ENCODE measurements at places on chromosomes 3 and 15.

DNA sequence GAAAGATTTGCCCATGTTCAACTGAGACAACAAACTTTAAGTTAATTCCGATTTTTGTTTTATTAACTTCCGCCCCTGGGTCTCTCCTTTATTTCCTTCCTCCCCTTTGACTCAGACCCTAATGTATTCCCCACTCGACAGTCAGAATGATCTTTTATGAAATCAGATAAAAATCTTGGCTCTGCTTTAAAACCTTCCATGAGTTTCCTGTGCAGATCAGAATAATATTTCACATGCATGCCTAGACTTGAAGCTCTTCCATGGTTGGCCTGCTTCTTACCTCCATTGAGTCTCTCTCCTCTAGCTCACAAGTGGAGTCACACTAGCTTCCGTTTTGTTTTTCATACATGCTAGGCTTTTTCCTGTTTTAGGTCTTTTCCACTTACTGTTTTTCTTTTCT lies 116.8 kb upstream of the SPATA16 start:
- DNase-seq, result no peak

DNA sequence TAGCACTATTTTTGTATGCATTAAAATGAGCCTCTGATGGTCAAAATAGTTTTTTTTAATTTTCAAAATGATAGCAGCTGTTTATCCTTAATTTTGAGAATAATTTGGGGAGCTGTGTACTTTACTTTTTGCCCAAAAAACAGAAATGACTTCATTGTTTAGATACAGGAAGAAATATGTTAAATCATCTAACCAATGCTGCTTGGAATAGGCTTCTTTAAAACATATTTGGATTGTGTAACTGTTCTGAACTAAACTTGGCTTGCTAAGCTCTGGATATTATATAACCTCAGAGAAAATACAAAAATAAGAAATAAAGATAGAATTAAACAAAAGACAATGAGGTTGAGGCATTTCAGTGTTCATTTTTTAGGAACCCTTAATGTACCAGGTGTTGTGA lies 119.3 kb downstream of the SERPINI1 start:
- DNase-seq, result no peak

DNA sequence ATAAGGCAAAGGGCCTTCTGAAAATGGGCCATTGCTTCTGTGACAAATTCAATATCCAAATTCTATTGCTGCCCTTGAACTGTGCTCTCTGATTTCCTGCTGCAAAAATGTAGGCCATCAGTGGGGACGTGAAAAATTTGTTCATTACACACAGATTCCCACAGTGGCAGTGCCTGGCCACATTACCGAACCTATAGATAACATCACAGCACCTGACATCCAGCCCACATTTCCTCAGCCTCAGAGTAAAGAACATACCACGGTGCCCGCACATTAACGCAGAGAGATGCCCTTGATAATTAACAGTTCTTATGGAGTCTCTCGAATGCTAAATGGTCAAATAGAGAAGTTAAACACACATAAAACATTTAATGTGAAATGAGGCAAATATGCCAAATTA lies 931.6 kb upstream of the CFAP20DC start:
- DNase-seq, result no peak

- DNase-seq, result no peak
These were observed 32.1 kb upstream of the ALPK3 start for GRCh38 chr15:84785053-84785452.

DNA sequence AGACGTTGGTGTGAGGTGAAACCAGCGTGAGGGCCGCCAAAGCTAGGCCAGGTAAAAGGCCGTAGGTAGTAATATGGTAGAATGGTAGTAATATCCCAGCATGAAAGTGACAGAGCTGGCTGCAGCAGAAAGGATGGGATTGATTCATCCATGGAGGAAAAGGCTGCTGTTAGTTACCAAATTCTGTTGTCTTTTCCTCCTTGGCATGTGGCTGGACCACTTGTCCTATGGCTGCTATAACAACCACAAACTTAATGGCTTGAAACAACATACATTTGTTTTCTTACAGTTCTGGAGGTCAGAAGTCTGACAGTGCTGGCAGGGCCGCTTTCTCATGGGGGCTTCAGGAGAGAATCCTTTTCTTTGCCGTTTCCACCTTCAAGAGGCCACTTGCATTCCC lies 47.8 kb upstream of the CHST2 start:
- no peak for DNase-seq

DNA sequence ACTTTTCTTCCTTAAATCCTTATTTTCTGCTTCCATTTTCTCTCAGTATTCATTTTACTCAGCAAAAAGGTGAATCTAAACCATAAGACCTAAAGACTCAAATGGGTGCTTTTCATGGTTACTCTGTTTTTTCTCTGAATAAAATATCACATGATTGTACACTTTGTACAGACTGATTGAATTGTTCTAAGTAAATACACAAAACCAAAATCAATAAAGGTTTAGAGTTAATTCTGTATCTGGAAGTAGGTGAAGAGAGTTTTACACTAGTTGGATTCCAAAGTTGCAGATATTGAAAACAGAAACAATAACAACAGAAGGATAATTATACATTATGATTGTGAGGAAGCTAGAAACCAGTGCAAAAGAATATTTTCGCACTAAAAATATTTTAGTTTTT lies 546.2 kb downstream of the TUSC7 start:
- DNase-seq, result no peak

DNA sequence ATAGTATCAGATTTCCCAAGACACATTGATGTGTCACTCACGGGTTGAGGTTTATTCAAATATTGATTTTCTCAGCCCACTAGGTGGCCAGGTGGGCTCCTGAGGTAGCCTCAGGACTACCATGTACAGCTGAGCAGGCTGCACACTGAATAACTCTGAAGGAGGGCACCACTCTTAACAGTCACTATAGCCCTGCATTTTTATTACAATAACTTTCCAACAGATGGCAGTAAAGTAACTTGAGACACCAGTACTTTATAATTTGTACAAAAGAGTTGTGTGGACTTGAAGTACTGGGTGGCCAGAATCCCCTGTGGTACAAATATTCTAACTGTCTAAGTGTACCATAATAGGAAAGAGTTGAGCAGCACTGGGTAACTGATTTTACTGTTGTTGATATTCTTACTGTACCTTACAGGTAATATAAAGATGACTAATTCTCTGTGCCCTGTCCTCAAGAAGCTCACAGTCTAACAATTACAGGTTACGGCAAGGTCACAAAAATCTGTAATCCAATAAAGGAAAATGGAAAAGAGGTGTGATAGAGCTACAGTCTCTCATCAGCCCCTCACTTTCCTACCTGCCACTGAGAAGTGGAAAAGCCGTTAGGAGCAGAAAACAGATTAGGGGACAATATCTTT lies 76.0 kb downstream of the ETFA start:
- DNase-seq, result peak; percentile 8

- no peak for DNase-seq
These were observed 106.3 kb upstream of the BOC start for GRCh38 chr3:113105093-113105449.

- no peak for DNase-seq
These were observed 8.9 kb downstream of the RNF7 start for GRCh38 chr3:141746962-141747361.

- no peak for DNase-seq
These were observed 229.9 kb upstream of the TRIM42 start for GRCh38 chr3:140448001-140448400.

DNA sequence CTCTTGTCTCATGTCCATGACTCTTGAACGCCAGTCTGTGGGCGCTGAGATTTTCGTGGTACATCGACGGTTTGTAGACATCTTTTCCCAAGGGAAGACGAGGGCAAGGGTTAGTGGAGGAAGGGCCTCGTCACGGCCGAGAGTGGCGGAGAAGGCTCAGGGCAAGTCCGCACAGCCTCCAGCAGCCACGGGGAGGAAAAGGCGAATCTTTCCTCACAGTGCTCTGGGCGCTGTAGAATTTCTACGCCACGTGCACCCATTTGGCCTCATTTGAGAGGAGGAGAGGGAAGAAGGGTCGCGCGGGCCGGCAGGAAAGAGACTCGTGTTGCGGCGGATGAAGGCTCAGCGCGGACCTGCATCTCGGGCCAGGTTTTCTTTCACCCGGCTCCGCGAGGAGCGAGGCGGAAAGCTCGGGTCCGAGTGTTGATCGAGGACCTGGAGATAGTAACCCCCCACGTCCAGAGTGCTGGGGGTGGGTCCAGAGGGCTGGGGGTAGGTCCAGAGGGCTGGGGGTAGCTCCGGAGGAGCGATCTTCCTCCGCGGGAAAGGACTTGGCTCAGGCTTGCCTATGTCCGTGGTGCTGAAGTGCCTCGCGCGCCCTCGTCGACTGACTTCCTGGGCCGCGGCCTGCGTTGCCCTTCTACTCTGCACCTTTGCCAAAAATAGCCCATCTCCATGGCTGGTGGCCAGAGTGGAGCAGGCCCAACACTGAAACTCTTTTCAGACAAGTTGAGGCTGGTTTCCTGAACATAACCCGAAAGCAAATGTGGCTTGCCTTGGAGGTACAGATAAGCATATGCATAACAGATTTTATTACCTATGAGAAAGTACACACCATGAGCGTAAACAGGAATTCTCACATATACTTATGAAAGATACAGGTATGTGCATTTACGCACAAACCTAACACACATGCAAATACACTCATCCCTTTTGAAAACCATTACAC lies 1.1 kb downstream of the SLC35G2 start:
- DNase-seq, result no peak

DNA sequence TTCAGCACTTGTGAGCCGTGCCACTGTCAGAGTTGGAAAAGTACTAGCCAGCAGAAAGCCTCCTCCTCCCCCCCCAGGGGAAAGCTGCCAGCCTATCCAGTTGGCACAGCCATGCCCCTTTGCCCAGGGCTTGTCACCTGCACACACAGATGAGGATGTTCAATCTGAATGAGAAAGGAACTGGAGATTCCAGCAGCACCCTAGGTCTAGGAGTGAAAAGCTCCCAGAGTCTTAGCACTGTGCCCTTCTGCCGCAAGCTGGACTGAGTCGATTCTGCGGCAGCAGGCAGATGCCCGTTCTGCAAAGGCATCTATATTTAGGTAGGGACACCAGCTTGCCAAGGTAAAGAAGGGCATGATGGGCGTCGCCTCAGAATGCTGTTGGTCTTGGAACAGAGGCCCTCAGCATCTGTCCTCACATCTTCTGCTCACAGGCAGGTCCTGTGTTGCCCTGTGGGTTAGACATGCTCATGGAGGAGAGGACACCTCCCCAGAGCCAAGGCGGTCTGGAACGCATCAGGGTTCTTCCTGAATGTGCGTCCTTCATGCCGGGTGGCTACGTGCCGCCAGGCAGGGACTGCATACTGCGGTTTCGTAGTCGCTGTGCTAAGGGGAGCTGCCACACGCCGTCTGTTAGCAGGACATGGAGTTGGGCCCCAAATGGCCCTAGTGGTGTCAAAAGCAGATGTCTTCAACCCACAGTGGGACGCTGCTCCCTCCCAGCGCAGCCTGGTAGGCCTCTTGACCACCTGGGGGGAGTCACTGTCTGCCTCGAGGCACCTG lies 109.5 kb downstream of the VGLL4 start:
- no peak for DNase-seq

GRCh38 chr3:151635905-151636304 lies 97.8 kb upstream of the AADACL2 start:
- no peak for DNase-seq

GRCh38 chr3:177089110-177089509 lies 108.2 kb downstream of the TBL1XR1 start:
- no peak for DNase-seq

DNA sequence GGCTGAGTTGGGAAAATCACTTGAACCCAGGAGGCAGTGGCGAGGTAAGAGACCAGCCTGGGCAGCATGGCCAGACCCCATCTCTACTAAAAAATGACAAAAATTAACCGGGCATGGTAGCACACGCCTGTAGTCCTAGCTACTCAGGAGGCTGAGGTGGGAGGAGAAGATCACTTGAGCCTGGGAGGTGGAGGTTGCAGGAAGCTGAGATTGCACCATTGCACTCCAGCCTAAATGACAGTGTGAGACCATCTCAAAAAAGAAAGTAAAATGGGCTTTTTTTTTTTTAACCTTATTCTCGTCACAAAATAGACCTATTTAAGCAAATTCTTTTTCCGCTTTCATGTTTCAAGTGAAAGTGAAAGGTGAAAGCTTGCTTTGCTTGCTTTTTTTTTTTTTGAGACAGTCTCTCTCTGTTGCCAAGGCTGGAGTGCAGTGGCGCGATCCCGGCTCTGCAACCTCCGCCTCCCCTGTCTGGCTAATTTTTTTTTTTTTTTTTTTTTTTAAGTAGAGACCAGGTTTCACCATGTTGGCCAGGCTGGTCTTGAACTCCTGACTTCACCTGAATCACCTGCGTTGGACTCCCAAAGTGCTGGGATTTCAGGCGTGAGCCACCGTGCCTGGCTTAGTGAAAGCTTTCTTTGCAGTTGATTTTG lies 3.6 kb downstream of the PDIA3 start:
- DNase-seq, result no peak

DNA sequence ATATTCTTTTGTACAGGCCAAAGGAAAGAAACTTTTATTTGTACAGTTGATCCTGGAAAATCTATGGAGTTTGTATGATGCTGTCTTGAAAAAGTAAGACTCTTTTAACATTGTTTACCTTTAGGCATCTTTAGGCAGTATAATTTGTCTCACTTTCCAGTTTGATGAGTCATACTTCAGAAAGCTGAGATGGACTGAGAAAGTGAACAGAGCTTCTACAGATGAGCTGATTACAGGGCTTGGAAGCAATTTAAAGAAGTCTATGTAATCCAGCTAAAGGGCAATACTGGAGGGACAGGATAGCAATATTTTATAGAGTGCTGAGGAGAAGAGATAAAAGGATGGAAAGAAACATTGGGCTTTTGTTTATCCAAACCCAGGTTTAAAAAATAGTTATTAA lies 123.5 kb upstream of the GOLGA6L4 start:
- DNase-seq, result no peak

GRCh38 chr3:5339967-5340535 lies 152.5 kb downstream of the EDEM1 start:
- no peak for DNase-seq

- DNase-seq, result no peak
These were observed 72.0 kb downstream of the FAM43A start for GRCh38 chr3:194757647-194758061.

GRCh38 chr3:31189971-31190370 lies 295.5 kb upstream of the GADL1 start:
- DNase-seq, result no peak

GRCh38 chr3:174216946-174217718 lies 642.0 kb upstream of the NAALADL2 start:
- no peak for DNase-seq

DNA sequence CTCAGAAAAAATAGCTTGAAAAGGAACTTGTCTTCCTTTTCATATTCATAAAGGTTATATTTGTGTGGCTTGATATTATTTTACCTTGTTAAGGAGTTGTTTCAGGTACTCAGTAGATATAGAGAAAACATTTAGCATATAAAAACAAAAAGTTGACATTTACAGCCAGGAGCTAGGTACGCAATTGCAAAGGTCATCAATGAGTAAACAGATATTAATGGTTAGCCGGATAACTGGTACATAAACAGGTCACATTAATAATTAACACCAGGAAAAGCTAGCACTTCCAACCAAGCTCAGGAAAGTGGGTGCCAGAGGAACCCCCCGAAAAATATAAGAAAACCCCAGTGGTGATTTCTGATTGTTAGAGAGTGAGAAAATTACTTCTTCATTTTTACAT lies 146.6 kb upstream of the NR2F2 start:
- no peak for DNase-seq

Data from NCI-H1436 treated with DMSO at 0.1 percent for 48 hours (cell line).